Tibial nerve (tissue), 4 donors: ENCODE measurements at places on chromosomes 1 and 21.

GRCh38 chr1:156862997-156863599 lies 2.4 kb downstream of the NTRK1 start:
- no peak for DNase-seq

DNA sequence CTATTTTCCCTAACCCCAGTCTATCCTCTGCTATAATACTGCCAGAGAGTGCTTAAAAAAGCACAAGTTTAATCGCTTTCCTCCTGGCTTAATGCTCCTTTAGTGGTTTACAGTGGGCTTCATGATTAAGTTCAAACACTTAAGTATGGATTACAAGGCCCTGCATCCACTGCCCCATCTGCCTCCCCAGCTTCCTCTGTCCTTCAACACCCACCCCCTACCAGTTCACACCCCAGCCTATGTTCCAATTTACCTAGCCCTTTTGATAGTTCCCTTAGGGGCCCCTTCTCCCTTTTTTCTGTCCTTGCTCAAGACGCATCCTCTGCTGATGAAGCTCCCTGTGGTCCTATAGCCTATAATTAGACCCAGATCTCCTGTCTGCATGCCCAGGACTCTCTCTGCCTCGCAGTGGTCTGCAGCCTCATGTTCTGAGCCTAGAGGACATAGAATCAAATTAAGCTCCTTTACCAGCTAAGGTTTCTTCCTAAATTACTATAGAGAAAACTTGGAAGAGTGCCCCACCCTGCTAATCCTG lies 212.5 kb downstream of the FGGY start:
- no peak for DNase-seq

GRCh38 chr21:41048145-41048544 lies 119.8 kb upstream of the BACE2 start:
- DNase-seq = no peak

GRCh38 chr1:35535243-35535642 lies 22.0 kb downstream of the KIAA0319L start:
- no peak for DNase-seq

DNA sequence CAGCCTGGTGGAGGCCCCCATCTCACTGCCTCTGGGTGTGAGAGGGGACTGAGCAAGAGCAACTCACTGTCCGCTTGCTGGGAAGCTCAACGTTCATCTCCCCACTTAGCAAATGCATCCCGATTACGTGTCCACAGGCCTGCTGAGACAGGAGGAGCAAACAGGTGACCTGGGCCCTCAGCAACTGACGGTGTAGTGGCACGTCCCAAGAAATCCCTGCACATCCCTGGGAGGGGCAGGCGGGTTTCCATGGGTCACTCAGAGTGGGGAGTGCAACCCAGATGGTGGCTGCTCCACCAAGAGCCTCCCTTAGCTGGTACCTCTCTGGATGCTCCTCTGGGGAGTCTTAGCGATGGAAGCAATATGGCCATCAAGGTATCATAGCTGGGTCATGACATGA lies 229.4 kb downstream of the DYRK1A start:
- no peak for DNase-seq

GRCh38 chr1:172671591-172671990 lies 12.7 kb downstream of the FASLG start:
- DNase-seq = no peak

GRCh38 chr1:159647616-159648015 lies 60.0 kb downstream of the APCS start:
- no peak for DNase-seq

DNA sequence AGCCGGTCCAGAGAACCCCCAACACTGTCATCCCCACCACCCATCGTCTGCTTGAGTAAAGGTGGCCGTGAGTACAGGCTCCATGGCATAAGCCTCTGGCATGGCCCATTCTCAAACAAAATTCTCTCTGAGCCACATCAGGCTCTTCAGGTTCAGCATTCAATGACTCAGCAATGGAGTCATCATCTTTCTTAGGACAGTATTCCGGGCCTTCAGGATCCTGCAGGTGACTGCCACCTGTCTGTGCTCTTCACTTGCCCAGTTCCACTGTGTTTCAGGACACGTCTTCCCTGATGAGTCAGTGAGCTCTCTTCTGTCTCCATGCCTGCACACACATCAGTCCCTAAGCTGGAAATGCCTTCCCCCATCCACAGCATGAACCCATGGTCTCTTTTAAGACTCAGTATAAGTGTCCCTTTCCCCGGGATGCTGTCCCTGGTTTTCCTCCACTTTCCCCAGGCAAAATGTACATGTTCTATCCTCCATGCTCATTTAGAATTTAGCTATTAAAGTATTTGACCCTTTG lies 81.1 kb upstream of the FGGY start:
- no peak for DNase-seq

DNA sequence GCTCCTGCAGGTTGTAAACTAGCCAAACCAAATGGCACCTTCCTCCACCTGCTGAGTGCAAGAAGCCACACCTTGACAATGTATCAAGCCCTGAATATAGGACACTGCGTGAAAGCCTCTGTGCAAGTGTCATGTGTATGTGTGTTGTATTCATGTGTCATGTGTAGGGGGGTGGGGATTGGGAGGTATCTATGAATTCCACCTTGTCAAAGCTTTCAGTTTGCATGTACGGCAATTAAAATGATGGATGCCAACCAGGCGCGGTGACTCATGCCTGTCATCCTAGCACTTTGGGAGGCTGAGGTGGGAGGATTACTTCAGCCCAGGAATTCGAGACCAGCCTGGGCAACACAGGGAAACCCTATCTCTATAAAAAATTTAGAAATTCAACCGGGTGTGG lies 19.8 kb downstream of the CD34 start:
- DNase-seq = no peak

GRCh38 chr1:165726841-165727240 lies 28.5 kb upstream of the ALDH9A1 start:
- DNase-seq = no peak

- DNase-seq = no peak
Observed at GRCh38 chr1:11845641-11846335, 1.8 kb downstream of the NPPA start.

GRCh38 chr1:242523719-242524570 lies 552 bp downstream of the PLD5 start:
- DNase-seq = no peak

- DNase-seq = no peak
Observed at GRCh38 chr1:90924982-90925381, 96.9 kb downstream of the ZNF644 start.

GRCh38 chr1:114155706-114156105 lies 2.0 kb upstream of the SYT6 start:
- DNase-seq = no peak

GRCh38 chr1:34645109-34645688 lies 109.6 kb upstream of the GJB5 start:
- no peak for DNase-seq

DNA sequence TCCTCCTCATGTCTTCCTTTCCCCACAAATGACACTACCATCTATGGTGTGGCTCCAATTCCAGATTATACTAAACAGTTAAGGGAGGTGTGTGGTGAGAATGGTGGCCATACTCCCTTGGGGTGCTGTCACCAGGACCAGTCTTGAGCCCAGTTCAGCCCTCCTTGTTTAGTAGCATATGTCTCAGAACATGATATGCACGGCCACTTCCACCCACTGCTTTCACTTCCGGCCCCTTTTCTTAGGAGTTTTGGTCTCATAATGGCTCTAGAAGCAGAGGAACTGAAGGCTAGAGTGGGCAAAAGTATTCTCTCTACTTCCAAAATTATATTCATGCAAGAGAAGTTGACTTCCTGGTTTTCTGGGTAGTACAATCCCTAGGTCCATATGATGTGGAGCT lies 45.3 kb upstream of the CACNA1E start:
- no peak for DNase-seq

DNA sequence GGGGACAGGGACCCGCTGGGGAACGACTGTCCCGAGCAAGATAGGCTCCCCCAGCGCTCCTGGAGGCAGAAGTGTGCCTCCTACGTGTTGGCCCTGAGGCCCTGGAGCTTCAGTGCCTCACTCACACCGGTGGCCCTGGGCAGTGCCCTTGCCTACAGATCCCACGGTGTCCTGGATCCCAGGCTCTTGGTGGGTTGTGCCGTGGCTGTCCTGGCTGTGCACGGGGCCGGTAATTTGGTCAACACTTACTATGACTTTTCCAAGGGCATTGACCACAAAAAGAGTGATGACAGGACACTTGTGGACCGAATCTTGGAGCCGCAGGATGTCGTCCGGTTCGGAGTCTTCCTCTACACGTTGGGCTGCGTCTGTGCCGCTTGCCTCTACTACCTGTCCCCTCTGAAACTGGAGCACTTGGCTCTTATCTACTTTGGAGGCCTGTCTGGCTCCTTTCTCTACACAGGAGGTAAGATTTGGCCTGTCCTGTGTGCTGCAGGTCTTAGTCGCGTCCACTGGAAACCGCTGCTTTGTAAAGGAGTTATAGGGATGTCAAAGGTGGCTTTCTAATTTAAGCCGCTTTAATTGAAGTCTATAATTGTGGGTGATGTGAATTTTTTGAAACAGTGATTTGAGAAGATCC lies 717 bp downstream of the UBIAD1 start:
- DNase-seq = no peak

GRCh38 chr21:36767096-36767495 lies 68.2 kb downstream of the SIM2 start:
- no peak for DNase-seq

DNA sequence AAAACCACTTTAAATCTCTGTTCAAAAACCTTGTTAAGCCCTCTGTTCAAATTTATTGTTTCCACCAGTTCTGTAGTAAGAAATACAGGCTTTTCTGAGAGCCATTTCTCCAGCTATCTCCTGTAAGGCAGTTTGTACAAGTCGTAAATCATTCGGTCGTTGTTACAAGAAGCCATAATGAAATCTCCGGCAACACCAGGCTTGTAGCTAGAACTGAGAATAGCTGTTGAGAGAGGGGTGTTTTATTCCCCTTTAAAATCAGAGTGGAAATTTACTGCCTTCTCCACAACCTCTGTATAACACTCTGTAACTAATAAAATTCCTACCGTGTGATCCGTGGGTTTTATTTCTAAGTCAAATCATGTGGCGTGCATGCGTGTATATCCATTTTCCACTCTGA lies 335.8 kb upstream of the KAZN start:
- DNase-seq = no peak

DNA sequence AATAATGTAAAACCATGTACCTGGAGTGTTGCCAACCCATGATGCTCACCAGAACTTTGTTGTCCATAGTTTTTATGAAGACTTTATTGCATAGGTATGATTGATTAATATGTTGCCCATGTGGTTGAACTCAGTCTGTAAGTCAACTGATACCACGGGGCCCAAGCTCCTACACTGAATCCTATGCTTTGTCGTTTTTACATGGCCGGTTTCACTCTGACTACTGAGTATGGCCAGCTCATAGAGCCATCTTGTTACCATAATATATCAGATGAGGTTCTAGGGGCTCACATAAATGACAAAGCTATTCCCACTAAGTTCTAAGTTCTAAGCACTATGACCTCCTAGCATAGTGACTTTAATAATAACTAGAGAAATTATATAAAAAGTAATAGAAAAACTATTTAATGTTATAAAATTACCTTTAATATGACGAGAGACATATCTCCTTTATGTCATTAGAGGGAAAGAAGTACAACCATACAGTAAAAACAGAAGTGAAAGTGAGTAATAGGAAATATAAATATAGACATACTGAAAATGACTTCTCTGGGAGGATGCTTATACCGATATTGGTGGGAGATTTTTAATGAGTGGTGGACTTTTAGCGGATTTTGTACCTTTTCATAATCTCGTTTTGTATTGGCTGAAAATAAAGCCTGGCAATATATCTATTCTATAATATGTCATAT lies 983.4 kb upstream of the PRMT6 start:
- DNase-seq = no peak

- DNase-seq = no peak
Observed at GRCh38 chr1:115060501-115060900, 28.8 kb downstream of the TSPAN2 start.

DNA sequence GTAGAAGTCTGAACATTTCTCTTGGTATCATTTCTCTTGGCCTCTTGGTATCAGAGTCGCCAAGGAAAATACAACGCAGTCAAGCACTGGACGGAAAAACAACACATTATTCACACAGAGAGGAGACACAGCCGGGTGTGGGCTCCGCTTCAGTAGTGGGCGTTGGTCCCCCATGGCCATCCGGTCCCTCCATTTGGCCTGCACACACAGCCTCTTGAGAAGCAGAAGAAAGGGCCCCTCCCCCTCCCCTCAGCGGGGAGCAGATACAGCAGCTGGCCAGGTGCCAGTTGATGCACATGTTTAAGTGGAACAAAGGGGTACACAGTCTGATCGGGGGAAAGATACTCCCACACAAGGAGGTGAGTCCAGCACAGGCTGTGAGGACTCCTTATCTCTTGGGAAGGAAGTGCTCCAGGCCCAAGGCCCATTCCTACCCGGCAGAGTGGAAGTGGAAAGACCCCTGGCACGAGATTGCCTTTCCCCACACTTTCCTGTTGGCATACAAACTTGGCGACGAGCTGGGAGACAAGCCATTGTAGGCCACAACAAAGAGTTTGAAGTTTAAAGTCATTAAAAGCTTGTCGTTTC lies 311.3 kb downstream of the FAM72C start:
- no peak for DNase-seq

DNA sequence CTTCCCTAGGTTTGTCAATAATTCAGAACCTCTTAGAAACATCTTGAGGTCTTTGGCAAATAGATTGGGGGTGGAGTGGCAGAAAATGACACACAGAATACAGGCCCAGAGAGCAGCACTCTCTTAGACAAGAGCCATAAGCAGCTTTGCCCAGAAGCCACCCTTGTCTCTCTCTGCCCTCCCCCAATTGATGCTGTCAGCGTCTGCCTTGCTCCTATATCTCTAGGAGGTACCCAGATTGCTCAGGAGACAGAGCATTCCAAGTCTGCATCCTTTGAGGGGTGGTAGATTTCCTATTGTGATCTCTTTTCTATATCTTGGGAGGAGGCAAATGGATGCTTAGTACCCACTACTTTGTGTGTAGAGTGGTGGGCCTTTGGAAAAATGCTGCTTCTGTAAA lies 1.8 kb downstream of the RGL1 start:
- no peak for DNase-seq

- DNase-seq = no peak
Observed at GRCh38 chr1:52877554-52877953, 35.0 kb downstream of the ZYG11A start.

GRCh38 chr1:175450219-175450618 lies 257.6 kb upstream of the KIAA0040 start:
- no peak for DNase-seq

- DNase-seq = no peak
Observed at GRCh38 chr21:14583629-14584255, 37.6 kb upstream of the SAMSN1 start.

DNA sequence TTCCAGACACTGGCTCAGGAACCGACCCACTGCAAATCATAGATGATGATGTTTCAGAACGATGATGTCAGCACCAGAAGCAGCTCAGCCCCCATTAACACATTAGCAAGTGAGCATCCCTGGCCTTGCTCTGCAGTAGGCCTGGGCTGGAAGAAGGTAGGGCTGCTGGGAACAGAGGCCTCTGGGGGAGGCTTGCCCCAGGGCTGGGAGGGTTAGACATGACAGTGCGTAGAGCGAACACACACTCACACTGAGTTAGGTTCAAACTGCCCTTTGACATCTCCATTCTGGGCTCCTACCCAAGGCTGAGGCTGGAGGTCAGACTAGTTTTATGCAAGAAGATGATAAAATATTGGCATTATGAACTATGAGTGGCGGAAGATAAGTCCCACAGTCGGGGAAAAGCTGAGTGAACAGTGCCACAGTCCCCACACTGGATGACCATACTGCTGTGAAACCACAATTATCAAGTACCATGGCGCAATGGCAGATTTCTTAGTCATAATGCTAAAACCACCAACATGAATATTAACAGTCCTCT lies 91.1 kb downstream of the DMRTB1 start:
- peak; percentile 32 for DNase-seq

GRCh38 chr1:94873520-94874351 lies 53.2 kb downstream of the CNN3 start:
- DNase-seq = no peak

- DNase-seq = no peak
Observed at GRCh38 chr1:110070671-110071242, at the start of gene ALX3. Gene ALX3 (minus strand): TSS chr1:110070672. CDS start chr1:110070612, 60 bp downstream.
